ENCODE measurements at places on chromosomes 1 and 21.

- no peak for DNase-seq
These were observed 2.4 kb upstream of the RNU5D-1 start for GRCh38 chr1:44733365-44733764.

GRCh38 chr1:16026723-16027484 lies 5.1 kb downstream of the CLCNKA start:
- peak; percentile 28 for DNase-seq

DNA sequence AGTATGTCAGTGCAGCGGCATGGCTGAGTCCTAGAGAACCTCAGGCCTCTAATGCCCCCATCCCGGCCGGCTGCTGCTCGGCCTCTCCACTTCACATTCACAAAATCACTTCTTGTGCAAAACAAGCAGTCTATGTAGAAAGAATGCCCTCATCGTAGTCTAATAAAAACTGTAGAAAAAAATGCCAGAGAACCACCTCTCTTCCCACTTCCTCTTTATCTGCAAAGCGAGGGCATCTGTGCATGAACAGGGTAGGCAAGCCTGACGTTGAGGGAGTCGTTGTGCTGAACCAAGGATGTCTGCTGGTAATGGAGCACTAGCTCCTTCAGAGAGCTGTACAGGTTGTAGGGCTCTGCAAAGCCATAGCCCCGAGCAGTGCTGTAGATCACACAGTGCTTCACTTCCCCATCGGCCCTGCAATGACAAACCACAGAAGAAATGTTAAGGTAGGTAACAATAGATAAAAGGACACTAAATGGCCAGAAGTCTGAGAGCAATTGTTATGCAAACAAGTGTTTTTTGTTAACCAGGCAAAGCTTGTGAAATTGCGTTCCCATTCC lies 88.9 kb downstream of the PIK3R3 start:
- no peak for DNase-seq

DNA sequence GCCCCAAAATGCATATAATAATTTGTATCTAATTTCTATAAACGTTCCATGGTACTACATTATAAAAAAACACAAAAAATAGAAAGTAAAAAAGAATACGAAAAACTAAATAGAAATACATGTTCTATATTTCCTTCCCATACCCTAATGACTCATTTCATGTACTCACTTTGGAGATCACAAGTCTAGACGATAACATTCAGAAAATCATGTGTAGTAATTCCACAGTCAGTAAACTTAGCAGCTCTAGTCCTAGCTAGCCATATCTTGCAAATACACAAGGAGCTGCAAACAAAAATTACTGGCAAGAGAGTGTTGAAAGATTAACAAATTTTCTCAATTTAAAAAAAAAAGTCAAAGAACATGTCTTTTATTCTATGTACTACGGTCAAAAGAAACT lies 1.4 kb downstream of the GOLPH3L start:
- no peak for DNase-seq

- DNase-seq = no peak
These were observed 6.5 kb downstream of the NR0B2 start for GRCh38 chr1:26907071-26907917.

DNA sequence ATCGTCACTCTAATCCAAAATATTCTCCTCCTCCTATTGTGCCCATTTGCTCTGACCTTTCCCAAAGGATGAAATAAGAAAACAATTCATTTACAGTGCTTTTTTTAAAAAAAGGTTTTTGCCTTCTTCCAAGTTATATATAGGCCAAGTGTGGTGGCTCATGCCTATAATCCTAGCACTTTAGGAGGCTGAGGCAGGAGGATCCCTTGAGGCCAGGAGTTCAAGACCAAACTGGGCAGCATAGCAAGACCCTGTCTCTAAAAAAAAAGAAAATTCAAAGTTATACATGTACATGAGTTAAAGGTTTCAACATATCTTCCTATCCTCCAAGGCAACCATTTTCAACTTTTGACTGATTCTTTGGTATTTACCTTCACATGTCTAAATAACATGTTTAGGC lies 10.1 kb upstream of the USP1 start:
- no peak for DNase-seq

DNA sequence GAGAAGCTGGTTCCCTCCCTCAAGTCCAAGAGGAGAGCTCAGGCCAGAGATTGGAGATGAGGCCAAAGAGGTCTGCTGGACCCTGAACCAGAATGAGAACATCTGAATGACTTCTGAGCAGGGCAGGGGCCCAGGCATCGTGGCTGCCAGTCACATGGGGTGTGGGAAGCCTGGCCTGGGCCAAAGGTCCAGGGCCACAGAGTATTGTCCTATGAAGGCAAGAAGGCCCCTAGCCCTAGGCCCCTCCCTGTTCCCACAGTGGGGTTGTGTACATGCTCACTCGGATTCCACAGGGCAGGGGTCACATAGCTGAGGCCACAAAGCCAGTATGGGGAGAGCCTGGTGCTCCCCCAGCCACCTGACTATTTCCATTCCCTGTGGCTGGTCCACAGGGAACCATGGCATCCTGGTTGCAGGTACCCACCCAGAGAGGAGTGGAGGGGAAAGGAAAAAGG lies 18.5 kb upstream of the SLC1A7 start:
- no peak for DNase-seq

GRCh38 chr1:52209429-52209828 lies 67.5 kb downstream of the ZFYVE9 start:
- DNase-seq = no peak

DNA sequence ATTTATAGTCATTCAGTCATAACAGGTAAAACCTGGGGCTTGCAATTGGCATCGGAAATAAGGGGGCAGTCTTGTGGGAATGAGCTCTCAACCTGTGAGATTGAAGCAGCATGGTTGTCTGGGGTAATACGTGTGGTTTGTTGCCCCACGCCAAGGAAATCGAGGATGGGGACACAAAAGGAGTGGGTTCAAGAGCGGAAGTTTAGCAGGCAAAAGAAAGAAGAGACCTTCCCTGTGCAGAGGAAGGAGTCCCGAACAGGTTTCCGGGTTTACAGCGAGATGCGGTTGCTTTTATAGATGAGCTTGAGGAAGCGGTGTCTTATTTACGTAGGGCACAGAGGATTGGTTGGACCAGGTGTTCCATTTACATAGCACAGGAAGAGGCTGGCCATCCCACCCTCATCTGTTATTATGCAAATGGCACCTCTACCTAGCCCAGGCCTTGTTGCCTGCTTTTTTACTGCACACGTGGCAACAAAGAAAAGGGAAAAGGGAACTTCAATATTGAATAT lies 37.3 kb downstream of the IFNAR1 start:
- peak; percentile 89 for DNase-seq

- DNase-seq = no peak
These were observed 30.1 kb downstream of the UMODL1 start for GRCh38 chr21:42101246-42101645.

GRCh38 chr1:67166196-67166595 lies at the start of gene IL23R:
Gene IL23R, plus strand, starts transcription at chr1:67166454. Its CDS starts 1,667 bp downstream, at chr1:67168121.
- DNase-seq = no peak

DNA sequence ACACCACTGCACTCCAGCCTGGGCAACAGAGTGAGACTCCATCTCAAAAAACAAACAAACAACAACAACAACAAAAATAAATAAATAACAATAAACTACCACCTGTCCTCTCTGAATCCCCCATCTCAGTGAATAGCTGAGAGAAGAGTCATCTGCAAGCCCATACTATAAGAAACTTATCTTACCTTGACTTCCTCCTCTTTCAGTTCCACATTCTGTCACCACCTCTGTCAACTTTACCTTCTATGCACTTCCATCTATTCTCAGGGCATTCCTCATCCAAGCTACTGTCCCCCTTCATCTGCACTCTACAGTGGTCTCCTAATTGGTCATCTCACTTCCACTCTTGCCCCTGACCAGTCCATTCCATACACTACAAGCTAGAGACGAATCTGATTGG lies 58.1 kb downstream of the KIAA0040 start:
- DNase-seq = no peak

- no peak for DNase-seq
These were observed 54.0 kb downstream of the RAB3B start for GRCh38 chr1:51936531-51936930.

All from NCI-H1436 (cell line).